Progenitor cell of endocrine pancreas (in vitro differentiated cells): ENCODE measurements at places on chromosomes 2 and 18. TPM values are rescaled to one million over a fixed set of nuclear protein-coding genes. Genes with fewer than 3 reads are reported as not detected.

SERPINB4 gene
- total RNA-seq = not detected in 2 replicates

XDH gene
- 4.8 and 5.6 TPM in 2 replicates for total RNA-seq

CDK15 gene
- 0.07 TPM in 1 of 2 replicates, not detected in the other for total RNA-seq

LPIN2 gene
- total RNA-seq = 22.8 and 25.9 TPM in 2 replicates

SFTPB gene
- not detected in 2 replicates for total RNA-seq

NEU4 gene
- 1.3 and 1.4 TPM in 2 replicates for total RNA-seq

GRCh38 chr2:138433995-138434951 lies 67.3 kb upstream of the SPOPL start:
- no peak overlapping the region for H3K4me3 ChIP-seq
- H3K36me3 ChIP-seq = peaks cover 2% of the 10 kb centered on the region
- peaks cover 5% of the 10 kb centered on the region for H3K4me1 ChIP-seq
- no peaks in the 10 kb centered on the region for H3K27me3 ChIP-seq
- H3K27ac ChIP-seq = no peak overlapping the region

DNA sequence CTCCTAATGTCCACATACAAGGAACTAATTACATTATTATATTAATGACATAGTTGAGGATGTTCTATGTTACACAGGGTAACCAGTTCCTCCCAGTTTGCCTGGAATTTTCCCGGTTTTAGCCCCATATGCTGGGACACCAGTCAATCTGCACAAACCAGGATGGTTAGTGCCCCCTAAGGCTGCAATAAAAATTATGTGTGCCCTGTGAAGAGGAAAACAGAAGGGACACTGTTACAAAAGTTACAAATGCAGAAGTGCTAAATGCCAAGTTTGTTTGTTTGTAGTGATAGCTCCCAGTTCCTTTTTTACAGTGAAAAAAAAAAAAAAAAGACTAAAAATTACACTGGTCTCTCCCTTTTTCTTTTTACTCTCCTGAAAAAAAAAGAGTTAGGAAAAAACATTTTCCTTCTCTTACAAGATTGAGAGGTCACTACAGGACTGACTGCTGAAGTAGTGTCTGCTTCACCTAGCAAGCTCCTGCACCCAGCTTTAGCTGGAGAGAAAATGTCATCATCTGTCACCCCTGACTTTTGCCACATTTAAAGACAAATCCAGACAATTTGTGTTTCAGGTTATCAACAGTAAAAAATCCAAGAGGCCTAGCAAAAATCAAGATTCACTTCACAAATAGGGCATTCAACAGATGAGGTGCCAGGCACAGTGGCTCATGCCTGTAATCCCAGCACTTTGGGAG lies 3.2 kb downstream of the ANKRD44 start:
- peaks cover 10% of the 10 kb centered on the region for H3K4me1 ChIP-seq
- no peaks in the 10 kb centered on the region for H3K36me3 ChIP-seq
- DNase-seq = no peak

DNA sequence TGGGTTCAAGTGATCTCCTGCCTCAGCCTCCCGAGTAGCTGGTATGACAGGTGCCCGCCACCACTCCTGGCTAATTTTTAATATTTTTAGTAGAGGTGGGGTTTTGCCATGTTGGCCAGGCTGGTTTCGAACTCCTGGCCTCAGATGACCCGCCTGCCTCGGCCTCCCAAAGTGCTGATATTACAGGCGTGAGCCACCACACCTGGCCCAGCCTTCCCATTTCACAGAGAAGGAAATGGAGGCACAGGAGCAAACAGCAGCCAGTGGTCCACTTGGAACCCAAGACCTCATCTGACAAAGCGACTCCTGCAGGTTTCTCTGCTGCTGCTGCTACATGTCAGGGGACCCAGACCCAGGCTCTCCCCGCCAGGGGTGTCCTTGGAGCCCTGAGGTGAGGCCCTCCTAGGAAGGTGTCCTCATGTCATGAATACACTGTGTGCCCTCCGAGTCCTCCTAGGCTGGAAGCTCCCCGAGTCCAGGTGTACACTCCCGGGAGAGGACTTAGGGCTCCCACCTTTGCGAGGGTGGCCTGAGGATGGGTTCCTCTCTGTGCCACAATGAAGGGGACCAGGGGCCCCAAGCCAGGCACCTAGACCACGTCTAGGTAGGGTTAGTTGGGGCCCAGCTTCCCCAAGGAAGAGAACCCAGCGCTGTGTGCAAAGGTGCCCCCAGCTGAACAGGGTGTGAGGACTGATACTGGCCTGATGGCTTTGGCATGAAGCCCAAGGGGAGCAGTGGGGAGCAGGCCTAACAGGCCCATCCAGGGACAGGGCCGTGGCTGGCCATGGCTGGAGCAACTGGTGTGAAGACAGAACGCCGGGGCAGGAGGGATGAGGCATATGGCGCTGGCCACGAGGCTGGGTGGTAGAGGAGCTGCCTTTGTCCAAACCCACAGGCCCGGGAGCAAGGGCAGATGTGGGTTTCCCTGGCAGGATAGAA lies 56.1 kb downstream of the HS6ST1 start:
- H3K4me1 ChIP-seq = peaks cover 4% of the 10 kb centered on the region
- peaks cover 8% of the 10 kb centered on the region for H3K36me3 ChIP-seq
- no peak for DNase-seq
- H3K4me3 ChIP-seq = no peak overlapping the region

GRCh38 chr18:34049511-34049910 lies 175.2 kb downstream of the NOL4 start:
- H3K4me1 ChIP-seq = peaks cover 2% of the 10 kb centered on the region
- no peak for DNase-seq
- no peaks in the 10 kb centered on the region for H3K36me3 ChIP-seq
- no peaks in the 10 kb centered on the region for H3K27me3 ChIP-seq
- H3K27ac ChIP-seq = no peak overlapping the region
- no peak overlapping the region for H3K4me3 ChIP-seq

DNA sequence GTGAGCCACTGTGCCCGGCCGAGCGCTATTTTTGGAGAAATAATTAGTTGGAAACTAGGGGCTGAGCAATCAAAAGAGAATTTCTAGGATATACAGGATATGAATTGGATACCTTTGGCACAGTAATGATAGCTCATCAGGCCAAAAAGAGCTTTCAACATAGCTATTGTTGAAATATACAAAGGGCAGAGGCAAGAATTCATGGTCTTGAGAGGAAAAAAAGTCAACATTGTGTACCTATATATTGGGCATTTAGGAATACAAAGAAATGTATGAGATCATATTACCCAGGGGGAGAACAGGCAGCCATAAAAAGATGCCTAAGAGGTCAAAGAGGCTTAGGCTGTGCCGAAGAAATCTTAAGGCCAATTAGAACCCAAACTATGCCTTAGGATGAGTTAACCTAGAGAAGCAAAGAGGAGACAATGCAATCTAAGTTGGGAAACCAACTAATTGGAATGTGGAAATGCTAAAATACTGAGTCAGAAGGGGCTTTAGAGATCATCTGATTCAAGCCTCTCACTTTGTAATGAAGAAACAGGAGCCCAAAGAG lies 99.0 kb downstream of the RBBP8 start:
- no peak for DNase-seq
- no peaks in the 10 kb centered on the region for H3K27me3 ChIP-seq
- H3K27ac ChIP-seq = no peak overlapping the region
- H3K4me3 ChIP-seq = no peak overlapping the region
- H3K36me3 ChIP-seq = peaks cover 19% of the 10 kb centered on the region

DNA sequence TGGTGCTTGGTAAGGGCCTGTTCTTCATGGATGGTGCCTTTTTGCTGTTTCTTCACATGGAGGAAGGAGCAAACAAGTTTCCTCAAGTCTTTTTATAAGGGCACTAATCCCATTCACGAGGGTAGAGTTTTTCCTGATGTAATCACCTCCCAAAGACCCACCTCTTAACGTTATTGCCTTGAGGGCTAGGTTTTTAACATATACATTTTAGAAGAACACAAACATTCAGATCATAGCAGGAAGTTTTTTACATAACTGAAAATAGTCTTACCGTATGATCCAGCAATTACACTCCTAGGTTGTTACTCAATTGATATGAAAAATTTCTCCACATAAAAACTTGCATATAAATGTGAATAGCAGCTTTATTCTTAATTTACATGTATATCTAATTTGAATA lies 976.3 kb downstream of the DSC3 start:
- H3K27ac ChIP-seq = no peak overlapping the region
- H3K4me1 ChIP-seq = no peaks in the 10 kb centered on the region
- DNase-seq = no peak
- no peaks in the 10 kb centered on the region for H3K27me3 ChIP-seq
- H3K36me3 ChIP-seq = no peaks in the 10 kb centered on the region

GRCh38 chr18:777021-777420 lies 35.0 kb downstream of the YES1 start:
- H3K27ac ChIP-seq = no peak overlapping the region
- peaks cover 2% of the 10 kb centered on the region for H3K36me3 ChIP-seq
- H3K4me1 ChIP-seq = peaks cover 13% of the 10 kb centered on the region
- DNase-seq = no peak

DNA sequence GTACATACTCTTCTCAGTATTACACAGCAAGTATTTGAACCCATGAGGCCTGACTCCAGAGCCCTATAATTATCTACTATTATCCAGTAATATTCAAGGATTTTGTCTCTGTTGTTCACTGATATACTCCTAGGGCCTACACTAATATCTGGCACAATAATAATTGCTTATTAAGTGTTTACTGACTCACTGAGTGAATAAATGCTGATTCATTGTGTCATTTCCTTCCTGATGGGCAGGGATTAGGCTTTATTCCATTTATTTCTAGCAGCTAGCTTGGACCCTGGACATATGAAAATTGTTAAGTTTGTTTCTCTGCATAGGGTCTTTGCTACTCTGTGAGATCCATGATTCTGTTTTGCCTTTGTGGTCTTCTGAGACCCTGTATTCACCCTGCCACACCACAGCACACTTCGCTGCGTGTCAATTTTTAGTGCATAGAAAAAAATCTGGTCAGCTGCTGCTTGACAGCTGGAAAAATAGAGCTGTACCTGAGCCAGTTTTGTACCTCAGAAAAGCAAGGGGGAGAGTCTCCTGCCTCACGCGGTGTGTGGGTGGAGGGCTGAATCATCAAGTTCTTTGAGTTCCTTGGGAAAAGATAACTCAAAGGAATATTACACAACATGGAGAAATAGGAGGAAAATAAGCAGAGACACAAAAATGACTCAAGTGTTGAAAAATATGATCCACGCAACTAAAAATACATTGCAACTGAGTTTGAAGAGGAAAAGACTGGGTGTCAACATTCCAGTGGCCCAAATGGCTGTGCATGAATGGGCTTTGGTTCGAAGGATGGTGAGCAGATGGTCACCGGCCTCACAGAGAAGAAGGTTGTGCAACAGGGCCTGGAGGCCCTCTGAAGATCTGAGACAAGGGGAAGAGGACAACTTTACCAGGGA lies 18.9 kb upstream of the DPP4 start:
- no peak overlapping the region for H3K27ac ChIP-seq
- peaks cover 16% of the 10 kb centered on the region for H3K27me3 ChIP-seq
- no peak for DNase-seq
- no peaks in the 10 kb centered on the region for H3K36me3 ChIP-seq
- peaks cover 6% of the 10 kb centered on the region for H3K4me1 ChIP-seq
- H3K4me3 ChIP-seq = no peak overlapping the region

DNA sequence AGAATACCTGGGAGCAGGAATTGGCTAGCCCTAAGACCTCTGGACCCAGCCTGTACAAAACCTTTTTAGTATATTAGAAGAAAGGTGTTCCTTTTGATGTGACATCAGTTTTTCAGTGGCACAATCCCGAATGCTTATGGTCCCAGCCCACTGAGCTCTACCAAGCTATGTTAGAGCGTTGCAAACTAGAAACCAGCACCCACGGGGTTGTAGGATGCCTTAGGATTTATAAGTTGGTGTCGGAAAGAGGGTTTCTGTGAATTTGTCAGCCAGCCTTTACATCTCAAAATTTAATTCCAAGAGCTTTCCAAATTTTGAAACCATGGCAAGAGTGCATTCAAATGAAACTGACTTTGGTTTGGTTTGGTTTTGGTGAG lies 499 bp upstream of the LMAN1 start:
- DNase-seq = no peak
- no peak overlapping the region for H3K27ac ChIP-seq
- H3K36me3 ChIP-seq = peaks cover 4% of the 10 kb centered on the region
- H3K4me3 ChIP-seq = peak overlapping the region; percentile 69

GRCh38 chr2:38653715-38654527 lies 12.0 kb upstream of the GALM start:
- no peaks in the 10 kb centered on the region for H3K27me3 ChIP-seq
- H3K27ac ChIP-seq = peak overlapping the region; percentile 69
- H3K4me3 ChIP-seq = no peak overlapping the region
- no peaks in the 10 kb centered on the region for H3K36me3 ChIP-seq

DNA sequence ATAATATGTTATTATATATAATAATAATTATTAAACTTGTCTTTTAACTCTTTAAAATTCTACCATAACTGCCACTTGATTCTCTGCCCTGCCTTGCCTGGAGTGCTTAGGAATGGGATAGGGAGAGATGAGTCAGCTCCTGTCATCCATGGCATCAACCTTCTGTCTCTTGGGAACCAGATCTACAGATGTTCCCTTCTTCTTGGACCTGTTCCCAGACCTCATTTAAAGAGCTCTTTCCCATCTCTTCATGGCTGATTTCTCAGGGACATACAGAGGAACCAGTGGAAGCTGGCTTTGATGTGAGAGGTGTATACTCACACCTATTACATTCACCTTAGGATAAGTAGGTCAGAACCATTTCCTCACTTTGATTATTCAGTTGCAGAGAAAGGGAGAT lies 155.3 kb upstream of the MYO3B start:
- DNase-seq = no peak
- peaks cover 5% of the 10 kb centered on the region for H3K36me3 ChIP-seq
- H3K4me3 ChIP-seq = no peak overlapping the region
- no peaks in the 10 kb centered on the region for H3K4me1 ChIP-seq
- no peaks in the 10 kb centered on the region for H3K27me3 ChIP-seq

DNA sequence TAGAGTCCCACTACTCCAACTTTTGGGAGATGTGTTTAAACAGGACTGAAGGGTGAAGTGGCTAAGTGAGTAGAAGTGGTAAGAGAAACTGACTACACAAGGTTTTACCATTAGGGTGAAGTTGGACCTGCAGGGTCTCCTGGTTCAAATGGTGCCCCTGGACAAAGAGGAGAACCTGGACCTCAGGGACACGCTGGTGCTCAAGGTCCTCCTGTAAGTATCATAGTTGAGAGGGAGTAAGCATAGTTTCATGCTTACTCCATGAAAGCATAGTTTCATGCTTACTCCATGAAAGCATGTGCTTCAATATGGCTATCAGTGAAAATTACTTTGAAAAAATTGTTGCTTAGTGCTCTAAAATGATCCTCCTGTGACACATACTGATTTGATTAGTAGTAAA lies 19.1 kb downstream of the COL3A1 start:
- no peak overlapping the region for H3K27ac ChIP-seq
- H3K36me3 ChIP-seq = no peaks in the 10 kb centered on the region
- no peaks in the 10 kb centered on the region for H3K27me3 ChIP-seq
- no peak for DNase-seq
- H3K4me3 ChIP-seq = no peak overlapping the region

GRCh38 chr2:14524041-14524802 lies 108.3 kb upstream of the LRATD1 start:
- DNase-seq = no peak
- no peaks in the 10 kb centered on the region for H3K27me3 ChIP-seq
- no peaks in the 10 kb centered on the region for H3K36me3 ChIP-seq
- peaks cover 5% of the 10 kb centered on the region for H3K4me1 ChIP-seq
- H3K27ac ChIP-seq = no peak overlapping the region

- DNase-seq = no peak
- no peak overlapping the region for H3K4me3 ChIP-seq
- H3K27me3 ChIP-seq = no peaks in the 10 kb centered on the region
- no peak overlapping the region for H3K27ac ChIP-seq
Observed at GRCh38 chr18:56645415-56646016, 5.6 kb upstream of the WDR7 start.

- peaks cover 45% of the 10 kb centered on the region for H3K4me1 ChIP-seq
- DNase-seq = no peak
- no peaks in the 10 kb centered on the region for H3K36me3 ChIP-seq
Observed at GRCh38 chr2:45330637-45331409, 280.2 kb downstream of the SRBD1 start.
